Fibroblast of skin of back (primary cell): ENCODE measurements at places on chromosomes 5 and 9.
A peak's percentile ranks its signal among the peaks of the same experiment; 100 is the strongest.

GRCh38 chr5:153456993-153457392 is 33.5 kb upstream of the GRIA1 start:
- DNase-seq, result no peak

DNA sequence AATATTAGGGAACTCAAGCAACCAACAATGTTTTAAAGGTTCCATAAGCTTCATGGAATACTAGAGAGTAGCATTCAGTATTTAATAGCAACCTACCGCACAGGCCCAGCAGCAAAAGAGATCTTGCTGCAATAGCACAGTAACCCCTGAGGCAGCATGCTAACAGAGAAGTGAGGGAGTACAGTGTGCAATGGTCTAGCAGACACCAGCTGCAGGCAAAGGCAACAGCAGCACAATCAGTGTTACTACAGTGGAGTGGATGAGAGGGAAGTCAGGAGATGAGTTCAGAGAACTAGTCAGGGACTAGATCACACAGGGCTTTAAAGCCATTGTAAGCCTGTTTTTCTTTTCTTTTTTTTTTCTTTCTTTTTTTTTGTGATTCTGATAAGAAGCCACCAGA is 2.8 kb downstream of the TICAM2 start:
- DNase-seq, result no peak

DNA sequence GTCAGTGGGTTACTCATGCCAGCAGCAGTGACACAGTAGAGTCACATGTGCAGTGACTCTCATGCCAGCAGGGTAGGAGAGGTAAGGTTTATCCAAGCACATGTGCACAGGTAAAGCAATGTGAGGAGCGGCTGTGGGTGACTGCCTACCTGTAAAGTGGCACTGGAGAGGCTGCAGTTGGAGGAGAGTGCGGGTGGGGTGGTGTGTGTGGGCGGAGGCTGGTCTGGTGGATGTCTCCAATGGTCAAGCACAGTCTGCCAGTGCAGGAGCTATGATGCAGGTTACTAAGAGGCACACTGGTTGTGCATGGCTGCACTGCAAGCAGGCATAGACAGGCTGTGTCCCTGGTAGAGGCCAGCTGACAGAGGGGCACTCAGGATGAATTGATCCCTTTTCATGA is 588.2 kb upstream of the FTMT start:
- no peak for DNase-seq

DNA sequence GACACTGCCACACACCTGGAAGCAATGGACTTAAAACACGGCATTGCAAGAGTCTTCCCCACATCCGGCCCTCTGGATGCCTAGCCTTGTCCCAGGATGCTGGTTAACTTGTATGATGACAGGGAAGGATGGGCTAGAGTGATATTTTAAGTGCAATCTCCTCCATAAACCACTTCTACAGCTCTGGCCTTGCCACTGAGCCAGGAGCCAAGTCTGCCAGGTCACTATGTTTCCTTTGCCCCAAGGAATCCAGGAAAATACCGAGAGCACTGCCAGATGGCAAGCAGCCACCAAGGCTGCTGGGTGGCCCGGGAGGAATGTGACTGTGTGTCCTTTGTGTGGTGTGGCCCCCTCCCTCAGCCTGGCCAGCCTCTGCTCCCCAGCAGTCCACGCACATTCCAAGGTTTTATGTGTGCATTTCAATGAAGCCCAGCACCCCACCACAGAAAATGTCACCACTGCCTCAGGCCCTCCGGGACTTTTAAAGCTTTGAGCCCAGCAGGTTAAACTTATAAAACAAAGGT is 106.0 kb downstream of the FRMD3 start:
- DNase-seq, result peak; percentile 94

- no peak for DNase-seq
These were observed 155.7 kb upstream of the GPR151 start for GRCh38 chr5:146671561-146672295.

- DNase-seq, result peak; percentile 56
These were observed 3.3 kb upstream of the TMEM141 start for GRCh38 chr9:136787690-136788400.

- DNase-seq, result no peak
These were observed 869.0 kb downstream of the TLE4 start for GRCh38 chr9:80440724-80441123.

DNA sequence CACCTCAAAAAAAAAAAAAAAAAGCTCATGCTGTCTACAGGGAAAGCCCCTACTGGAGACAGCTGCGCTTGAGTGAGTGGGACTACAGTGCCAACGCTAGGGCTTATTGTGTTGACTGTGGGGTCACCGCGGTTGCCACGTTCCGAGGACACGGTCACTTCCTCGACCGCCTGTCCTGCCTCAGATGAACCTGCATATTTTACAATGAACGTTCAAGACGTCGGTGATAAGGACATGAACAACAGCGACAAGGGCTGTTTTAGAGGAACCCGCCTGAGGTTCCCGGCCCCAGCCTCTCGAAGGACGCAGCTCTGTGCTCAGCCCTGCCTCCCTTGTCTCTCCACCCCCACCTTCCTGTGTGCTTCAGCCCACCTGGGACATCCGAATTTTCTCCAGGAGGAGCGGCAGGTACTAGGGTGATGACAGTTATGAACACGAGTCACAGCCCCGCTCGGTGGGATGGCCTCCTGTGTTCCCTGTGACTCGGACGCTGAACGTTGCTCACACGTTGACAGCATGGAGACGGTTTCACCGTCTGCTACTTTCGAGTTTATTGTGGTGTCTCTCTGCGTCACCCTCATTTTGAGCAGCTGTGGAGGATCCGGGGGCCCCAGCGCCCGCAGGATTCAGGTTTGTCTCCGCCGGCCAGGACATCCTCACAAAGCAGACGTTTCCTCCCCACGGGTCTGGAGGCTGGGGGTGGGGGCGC is 11.3 kb upstream of the DIPK1B start:
- no peak for DNase-seq

DNA sequence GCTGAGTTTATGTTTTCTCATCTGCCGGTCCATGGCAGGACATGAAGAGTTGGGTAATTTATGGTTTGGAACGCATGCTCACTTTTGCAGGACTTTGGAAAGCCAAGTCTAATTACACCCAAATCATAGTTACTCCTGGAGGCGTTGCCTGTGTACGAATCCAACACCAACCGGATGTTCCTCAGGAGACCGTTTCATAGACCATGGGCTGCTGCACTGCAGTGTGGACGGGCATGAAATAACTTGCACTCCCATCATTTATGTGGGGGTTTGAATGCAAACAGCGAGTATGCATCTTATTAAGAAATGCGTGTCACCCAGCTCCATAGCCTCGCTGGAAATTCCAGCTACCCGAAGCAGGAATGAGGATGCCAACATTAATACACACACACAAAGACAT is 96.1 kb upstream of the IRX2 start:
- DNase-seq, result no peak

DNA sequence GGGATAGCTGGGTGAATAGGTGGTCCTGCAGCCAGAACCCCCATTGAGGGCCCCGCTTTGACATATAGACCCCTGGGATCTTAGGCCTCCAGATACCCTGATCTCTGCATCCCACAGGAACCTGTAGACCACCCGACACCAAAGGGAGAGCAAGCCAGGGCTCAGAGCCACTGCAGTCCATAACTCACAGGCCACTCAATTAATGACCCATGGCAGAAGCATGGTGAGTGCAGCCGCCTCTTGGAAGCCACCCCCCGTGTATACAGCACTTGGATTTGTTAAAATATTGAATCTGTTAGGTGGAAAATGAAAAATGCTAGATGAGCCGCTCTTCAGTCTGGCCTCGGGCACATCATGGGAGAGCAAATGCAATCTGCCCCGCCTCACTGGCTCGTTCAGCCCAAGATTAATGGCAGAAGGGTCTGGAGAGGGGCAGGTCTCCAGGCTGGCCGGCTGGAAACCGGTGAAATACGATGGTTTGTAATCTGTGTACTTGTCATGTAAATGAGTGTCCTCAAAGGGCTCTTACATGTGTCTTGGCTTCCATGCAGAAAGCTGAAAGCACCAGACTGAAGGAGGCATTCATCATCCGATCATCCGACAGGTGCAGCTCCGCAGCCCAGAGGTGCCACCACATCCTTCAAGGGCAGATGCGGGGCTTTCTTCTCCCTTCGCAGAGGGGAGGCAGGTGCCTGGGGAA is 111.3 kb downstream of the OLFM1 start:
- DNase-seq, result no peak

- DNase-seq, result no peak
These were observed 15.8 kb downstream of the LMAN2 start for GRCh38 chr5:177335701-177336065.

DNA sequence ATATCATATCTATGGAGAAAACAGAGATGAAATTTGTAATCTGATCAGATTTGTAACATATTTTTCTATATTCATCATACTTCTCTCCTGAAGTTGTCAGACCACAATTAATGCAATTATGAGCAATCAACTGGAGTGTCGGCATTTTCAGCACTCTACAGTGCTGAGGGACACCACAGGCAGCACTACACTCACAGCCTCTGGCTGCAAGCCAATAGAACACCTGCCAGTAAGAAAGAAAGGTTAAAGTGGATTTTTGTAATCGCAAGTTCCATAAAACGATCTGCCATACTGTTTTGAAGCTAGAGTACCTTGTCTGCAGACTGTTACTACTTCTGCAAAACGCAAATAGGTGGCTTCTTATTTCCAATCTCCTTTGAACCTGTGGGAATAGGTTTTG is 147.6 kb downstream of the ADAMTS6 start:
- no peak for DNase-seq

DNA sequence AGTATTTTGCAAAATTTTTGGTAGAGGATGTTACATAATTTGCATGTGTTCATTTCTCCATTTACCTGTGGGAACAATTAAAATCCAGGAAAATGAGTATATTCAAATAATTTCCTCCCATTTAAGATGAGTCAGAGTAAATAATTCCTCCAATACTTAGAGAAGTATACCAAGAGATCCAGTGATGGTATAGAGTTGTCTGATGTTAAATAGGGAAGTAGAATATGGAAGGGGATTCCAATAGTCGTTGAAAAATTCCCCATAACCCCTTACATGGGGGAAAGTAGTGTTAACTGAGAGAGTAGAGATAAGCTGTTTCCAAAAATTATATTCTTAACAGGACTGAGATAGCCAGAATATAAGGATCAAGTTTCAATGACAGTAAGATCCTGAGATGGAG is 15.7 kb downstream of the CD274 start:
- no peak for DNase-seq

GRCh38 chr9:34451545-34451944 is 6.8 kb downstream of the FAM219A start:
- DNase-seq, result no peak

DNA sequence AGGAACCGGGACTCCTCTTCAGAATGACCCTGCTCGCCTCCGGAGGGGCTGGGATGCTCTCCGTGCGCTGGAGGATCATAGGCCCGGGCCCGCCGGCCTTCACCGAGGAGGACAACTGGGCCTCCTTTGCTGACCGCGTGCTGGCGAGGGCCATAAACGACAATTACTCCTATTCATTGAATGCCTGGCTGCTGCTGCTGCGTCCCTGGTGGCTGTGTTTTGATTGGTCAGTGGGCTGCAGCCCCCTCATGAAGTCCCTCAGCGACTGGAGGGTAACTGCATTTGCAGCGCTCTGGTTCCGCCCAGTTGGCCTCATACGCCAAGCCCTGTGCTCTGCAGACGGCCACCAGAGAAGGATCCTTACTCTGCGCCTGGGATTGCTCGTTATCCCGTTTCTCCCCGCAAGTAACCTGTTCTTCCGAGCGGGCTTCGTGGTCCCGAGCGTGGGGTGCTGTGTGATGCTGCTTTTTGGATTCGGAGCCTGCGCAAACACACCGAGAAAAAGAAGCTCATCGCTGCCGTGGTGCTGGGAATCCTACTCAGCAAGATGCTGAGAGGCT is 16.6 kb downstream of the OR2V1 start:
- no peak for DNase-seq

DNA sequence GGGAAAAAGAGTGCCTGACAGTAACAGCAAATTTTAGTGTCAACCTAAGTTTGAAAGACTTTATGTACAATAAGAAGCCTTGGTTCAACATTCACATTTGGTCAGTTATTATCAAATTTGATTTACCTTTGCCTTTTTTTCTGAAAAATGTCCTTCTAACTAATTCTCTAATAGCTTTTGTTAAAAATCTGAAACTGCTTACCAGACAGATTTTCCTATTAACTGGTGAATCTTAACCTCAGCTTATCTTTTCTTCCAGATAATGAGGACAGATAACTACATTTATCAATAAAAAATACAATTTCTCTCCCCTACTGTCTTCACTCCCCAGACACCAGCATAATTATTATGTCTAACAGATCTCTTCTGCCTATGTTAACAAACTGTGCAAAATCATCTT is 988.5 kb downstream of the CDH18 start:
- DNase-seq, result no peak

DNA sequence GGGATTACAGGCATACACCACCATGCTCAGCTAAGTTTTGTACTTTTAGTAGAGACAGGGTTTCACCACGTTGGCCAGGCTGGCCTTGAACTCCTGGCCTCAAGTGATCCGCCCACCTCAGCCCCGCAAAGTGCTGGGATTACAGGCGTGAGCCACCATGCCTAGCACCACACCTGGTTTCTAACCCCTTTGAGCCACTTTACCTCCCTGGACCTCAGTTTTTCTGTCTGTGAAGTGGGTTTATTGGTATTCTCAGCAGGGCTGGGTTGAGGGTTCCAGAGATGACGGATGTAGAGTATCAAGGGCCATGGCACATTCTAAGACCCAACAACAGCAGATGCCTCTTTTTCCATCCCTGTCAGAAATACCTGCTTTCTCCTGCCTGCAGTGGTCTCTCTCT is 38.6 kb downstream of the AMBP start:
- no peak for DNase-seq

DNA sequence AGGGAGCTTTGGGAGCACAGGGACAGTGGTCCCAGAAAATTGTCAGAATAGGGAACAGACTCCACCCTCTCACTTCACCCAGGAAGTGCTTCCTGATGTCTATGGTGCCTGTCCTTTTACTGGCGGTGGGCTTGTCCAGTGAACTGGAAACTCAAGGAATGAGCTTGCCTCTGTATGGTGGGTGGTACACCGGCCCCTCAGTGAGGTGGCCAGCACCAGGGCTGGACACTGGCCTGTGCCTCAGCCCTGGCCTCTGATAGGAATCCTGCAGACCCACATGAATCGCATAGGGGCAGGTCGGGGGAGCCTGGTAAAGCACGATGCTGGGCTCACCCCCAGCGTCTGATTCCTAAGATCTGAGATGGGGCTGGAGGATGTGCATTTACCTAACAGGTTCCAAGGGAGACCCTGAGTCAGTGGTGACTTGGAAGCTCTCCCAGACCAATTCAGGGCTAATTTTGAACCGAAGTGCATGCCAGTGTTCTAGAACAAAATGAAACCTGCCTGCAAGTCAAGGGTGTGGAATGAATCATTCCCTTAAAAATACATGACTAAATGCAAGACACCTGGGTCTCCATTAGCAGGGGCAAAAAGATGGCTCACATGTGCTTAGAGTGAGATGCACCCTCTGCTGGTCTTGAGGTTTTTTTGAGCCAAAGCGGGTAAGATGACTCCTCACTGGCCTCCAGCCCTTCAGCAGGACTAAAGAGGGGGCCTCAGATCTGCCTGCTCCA is 178.3 kb downstream of the HSPA4 start:
- no peak for DNase-seq
